ENCODE measurements at places on chromosomes 4 and X.

GRCh38 chr4:120819805-120820437 is 102.6 kb downstream of the PRDM5 start:
- no peak for DNase-seq

- DNase-seq, result no peak
These were observed 228.8 kb downstream of the SPCS3 start for GRCh38 chr4:176548571-176548970.

DNA sequence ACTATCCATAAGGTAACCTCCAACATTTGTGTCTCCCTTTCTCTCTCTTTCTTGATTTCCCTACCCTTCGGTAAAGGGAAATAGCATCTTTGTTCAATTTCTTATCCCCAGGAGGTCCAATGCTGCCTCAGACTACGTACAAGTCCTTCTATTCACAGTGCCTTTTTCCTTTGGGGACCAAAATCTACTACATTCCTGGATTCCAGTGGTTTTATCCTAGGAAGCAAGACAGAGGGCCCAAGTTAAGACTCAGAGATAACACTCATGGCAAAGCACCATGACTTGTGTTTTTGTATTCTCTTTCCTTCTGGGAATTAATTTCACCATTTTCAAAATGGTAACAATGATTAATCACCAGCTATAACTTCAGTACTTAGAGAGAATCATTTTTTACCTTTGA is 10.6 kb downstream of the G3BP2 start:
- DNase-seq, result no peak

- DNase-seq, result no peak
These were observed 27.8 kb upstream of the OPHN1 start for GRCh38 chrX:68461093-68461492.

DNA sequence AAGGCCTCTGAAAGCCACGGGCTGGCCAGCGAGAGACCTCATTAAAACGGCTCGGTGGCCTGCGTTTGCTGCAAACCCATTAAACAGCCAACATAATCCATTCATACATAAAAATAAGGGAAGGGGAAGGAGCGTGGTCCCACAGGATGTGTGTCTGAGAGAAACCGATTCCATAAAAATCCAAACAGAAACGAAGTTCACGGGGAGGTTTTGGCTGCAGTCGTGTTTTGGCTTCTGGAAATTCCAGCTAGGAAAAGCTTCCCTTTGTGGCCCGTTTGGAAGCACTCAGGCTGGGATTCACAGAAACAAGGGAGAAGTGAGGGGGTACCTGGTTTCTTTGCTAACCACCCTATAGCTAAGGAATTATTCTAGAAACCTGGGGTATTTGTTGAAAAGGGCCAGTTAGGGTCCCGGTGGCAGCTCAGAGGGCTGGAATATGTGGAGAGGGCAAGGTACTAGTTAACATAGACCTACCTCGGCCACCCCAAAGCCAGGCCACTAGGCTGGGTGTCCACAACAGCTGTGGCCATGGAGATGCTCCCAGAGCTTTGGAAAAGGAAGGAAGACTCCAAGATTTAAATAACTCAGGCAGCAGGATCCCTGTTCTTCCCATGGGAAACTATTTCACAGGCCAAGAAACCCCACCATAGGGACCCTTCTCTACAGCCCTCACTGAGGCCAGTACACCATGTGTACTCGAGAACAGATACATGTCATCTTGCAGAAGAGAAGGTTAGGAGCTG is 166.8 kb downstream of the BCOR start:
- DNase-seq, result no peak
